WERI-Rb-1 (cell line): ENCODE measurements at places on chromosomes 3 and 15.

DNA sequence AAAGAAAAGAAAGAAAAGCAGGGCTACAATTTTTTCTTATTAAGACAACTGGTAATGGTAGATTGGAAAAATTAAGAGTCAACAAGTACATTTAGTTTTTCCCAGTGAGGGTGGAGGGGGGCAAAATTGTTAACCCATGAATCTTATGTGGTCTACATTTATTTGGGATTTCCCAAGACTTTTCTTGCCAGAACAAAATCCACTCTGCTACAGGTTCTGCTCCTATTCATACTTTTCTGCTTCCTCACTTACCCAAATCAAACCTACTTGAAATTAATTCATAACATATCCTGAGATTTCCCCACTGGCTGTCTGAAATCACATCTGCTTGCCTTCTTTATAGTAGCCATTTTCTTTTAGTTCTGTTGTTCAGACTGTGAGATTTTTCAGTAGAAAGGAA lies 41.1 kb downstream of the VGLL3 start:
- no peak for DNase-seq

- DNase-seq, result no peak
Observed at GRCh38 chr3:59531994-59532393, 482.2 kb upstream of the CFAP20DC start.

DNA sequence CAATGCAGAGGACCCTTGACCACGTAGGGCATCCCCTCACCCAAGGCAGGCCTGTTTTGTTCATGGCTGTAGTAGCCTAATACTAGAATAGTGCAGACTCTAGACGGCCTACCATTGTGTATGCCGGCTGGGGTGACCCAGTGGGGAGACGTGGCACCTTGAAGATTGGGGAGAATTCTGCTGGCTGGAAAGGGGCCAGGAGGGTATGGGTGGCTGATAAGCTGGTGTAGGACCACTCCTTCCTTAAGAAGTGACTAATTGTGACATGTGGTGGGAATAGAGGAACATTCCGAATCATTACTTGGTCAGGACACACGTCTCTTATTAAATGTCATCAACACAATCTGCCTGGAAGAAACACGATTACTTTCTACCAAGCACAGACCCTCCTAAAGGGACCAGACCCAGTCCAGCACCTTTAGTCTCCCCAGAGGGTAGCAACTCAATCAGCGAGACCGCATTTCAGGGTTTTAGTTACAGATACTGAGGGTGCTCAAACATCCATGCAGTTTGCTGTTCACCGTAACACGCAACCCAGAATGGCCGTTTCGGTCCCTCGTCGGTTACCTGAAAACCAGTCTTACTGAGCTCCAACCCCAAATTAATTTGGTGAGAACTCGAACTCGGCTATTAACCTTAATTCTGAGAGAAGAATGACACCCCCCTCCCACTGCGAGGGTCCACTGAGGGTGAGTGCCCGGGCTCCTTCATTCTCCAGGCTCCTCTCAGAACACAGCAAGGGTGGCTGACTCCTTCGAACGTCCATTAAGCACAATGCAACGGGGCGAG lies 1.6 kb upstream of the KLF13 start:
- no peak for DNase-seq

- no peak for DNase-seq
Observed at GRCh38 chr3:46576-46975, 150.0 kb upstream of the CHL1 start.

GRCh38 chr15:84865074-84865569 lies 19.3 kb upstream of the SLC28A1 start:
- no peak for DNase-seq

- no peak for DNase-seq
Observed at GRCh38 chr3:42507252-42507651, 4.8 kb downstream of the VIPR1 start.
